ENCODE measurements at places on chromosomes 2 and 18. TPM values are rescaled to one million over a fixed set of nuclear protein-coding genes. Genes with fewer than 3 reads are reported as not detected.

DNA sequence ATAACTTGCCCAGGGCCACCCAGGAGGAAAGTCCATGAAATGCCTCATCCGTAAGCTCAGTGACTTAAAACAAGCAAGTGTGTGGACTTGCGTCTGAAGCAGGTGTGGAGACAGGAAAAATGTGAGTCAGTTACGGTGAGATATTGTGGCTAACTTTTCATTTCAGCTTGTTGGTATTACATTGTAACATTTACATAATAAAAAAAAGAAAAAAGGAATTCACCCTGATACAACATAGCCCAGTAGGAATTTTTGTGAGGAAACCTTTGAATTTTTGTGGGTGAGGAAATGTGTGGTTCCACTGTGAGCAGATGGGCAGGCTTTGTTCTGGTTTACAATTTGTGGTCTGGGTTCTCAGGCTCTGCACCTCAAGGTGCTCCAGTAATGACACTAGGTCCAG lies 33.7 kb upstream of the LYPD6B start:
- no peaks in the 10 kb centered on the region for H3K4me1 ChIP-seq
- no peak overlapping the region for H3K27ac ChIP-seq
- no peak overlapping the region for H3K4me3 ChIP-seq
- H3K36me3 ChIP-seq = no peaks in the 10 kb centered on the region
- no peak for DNase-seq
- H3K27me3 ChIP-seq = no peaks in the 10 kb centered on the region

GRCh38 chr2:70957798-70958197 lies 20.6 kb upstream of the ANKRD53 start:
- no peaks in the 10 kb centered on the region for H3K36me3 ChIP-seq
- DNase-seq = no peak
- H3K27me3 ChIP-seq = peaks cover 51% of the 10 kb centered on the region
- H3K27ac ChIP-seq = no peak overlapping the region
- H3K4me1 ChIP-seq = no peaks in the 10 kb centered on the region

GRCh38 chr2:59538398-59538911 lies 1015.0 kb downstream of the BCL11A start:
- no peaks in the 10 kb centered on the region for H3K36me3 ChIP-seq
- no peak overlapping the region for H3K4me3 ChIP-seq
- no peaks in the 10 kb centered on the region for H3K27me3 ChIP-seq
- H3K27ac ChIP-seq = no peak overlapping the region

- H3K4me1 ChIP-seq = no peaks in the 10 kb centered on the region
- H3K27me3 ChIP-seq = no peaks in the 10 kb centered on the region
- no peak overlapping the region for H3K4me3 ChIP-seq
- no peak for DNase-seq
- H3K36me3 ChIP-seq = no peaks in the 10 kb centered on the region
These were observed 26.9 kb upstream of the ALKAL2 start for GRCh38 chr2:314561-315336.

DNA sequence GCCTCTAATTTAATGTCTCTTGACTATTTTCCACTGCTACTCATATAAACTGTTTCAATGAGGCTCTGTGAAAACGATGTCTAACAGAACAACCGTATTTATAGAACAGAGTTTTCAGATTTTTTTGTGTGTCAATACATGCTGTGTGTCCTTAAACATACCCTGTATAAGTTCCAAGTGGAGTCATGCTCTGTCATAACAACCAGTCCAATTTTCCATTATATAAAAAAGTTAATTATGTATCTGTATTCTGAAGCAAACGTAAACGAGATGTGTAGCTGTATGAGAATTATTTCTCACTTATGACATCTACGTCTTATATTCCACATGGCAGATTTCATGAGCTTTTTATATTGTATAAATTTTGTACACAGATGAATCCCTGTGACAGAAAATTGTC lies 13.9 kb upstream of the GULP1 start:
- no peaks in the 10 kb centered on the region for H3K36me3 ChIP-seq
- H3K4me1 ChIP-seq = no peaks in the 10 kb centered on the region
- H3K27ac ChIP-seq = no peak overlapping the region
- no peak for DNase-seq

GRCh38 chr2:162073888-162074631 lies at the start of gene DPP4:
Gene DPP4, minus strand, starts transcription at chr2:162074215. Its CDS starts 234 bp downstream, at chr2:162073981.
- H3K27me3 ChIP-seq = no peaks in the 10 kb centered on the region
- H3K36me3 ChIP-seq = no peaks in the 10 kb centered on the region
- peak; percentile 72 for DNase-seq
- H3K27ac ChIP-seq = peak within 1 kb of the TSS; percentile 58
- H3K4me3 ChIP-seq = peak within 1 kb of the TSS; percentile 51

DNA sequence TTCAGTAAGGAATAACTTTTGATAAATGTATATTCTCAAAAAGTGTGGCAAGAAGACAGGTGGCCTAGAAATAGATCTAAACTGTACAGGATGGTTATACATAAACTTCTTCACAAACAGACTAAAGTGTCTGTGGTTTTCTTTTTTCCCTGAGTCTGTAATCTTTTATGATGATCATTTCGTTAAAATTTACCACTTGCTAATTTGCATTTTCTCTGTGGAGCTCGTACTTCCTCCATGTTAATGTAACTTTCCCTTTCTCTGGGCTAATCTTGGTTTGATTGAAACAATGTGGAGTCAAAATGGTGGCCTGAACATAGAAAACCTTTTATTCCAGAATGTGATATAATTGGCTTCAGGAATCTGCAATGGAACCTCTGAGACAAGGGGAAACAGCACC lies 166.2 kb downstream of the FTCDNL1 start:
- H3K27ac ChIP-seq = no peak overlapping the region
- H3K4me1 ChIP-seq = no peaks in the 10 kb centered on the region
- no peak for DNase-seq
- H3K27me3 ChIP-seq = no peaks in the 10 kb centered on the region

DNA sequence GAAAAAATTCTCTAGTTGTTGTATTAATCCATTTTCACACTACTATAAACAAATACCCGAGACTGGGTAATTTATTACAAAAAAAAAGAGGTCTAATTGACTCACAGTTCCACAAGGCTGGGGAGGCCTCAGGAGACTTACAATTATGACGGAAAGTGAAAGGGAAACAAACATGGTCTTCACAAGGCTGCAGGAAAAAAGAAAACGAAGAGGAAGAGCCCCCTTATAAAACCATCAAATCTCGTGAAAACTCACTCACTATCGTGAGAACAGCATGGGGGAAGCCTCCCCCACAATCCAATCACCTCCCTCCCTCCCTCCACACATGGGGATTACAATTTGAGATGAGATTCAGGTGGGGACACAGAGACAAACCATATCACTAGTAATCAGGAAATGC lies 61.7 kb upstream of the SPTBN1 start:
- no peaks in the 10 kb centered on the region for H3K27me3 ChIP-seq
- no peak for DNase-seq
- no peaks in the 10 kb centered on the region for H3K4me1 ChIP-seq
- H3K36me3 ChIP-seq = no peaks in the 10 kb centered on the region
- peak overlapping the region; percentile 18 for H3K27ac ChIP-seq

DNA sequence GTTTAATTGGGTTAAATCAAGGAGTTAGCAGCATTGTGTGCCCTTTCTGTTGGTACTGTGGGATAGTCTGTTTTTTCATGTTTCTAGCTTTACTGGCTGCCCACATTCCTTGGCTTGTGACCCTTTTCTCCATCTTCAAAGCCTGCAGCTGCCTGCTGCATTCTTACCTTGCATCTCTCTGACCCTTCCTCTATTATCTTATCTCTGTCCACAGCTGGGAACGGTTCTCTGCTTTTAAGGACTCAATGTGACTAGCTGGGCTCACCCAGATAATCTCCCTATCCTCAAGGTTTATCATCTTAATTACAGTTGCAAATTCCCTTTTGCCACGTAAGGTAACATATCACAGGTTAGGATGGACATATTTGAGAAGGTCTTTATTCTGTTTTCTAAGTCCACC lies 199.7 kb downstream of the KCNS3 start:
- H3K27me3 ChIP-seq = no peaks in the 10 kb centered on the region
- H3K36me3 ChIP-seq = no peaks in the 10 kb centered on the region
- no peak overlapping the region for H3K27ac ChIP-seq
- DNase-seq = no peak
- no peak overlapping the region for H3K4me3 ChIP-seq
- H3K4me1 ChIP-seq = no peaks in the 10 kb centered on the region

DNA sequence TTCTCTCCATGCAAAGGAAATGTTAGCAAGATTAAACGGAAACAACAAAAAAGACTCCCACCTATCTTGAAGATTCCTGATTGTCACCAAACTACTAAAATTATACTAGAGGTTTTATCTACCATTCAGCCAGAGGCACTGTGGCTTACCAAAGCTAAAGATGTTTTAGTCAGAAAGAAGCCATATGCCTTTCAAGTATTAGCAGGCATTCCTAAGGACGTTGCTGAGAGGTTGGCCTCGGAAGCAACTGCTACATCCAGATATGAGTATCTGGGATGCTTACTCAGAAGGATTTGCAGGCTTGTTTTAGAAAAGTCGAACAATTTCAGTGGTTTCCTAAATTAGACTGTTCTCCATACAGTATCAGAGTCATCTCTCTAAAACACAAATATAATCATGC lies 88.3 kb upstream of the UBE2E3 start:
- H3K4me1 ChIP-seq = no peaks in the 10 kb centered on the region
- no peak overlapping the region for H3K4me3 ChIP-seq
- DNase-seq = no peak

GRCh38 chr2:86807468-86808275 lies 17.0 kb upstream of the CD8A start:
- peak overlapping the region; percentile 43 for H3K4me3 ChIP-seq
- H3K36me3 ChIP-seq = no peaks in the 10 kb centered on the region
- no peak for DNase-seq
- H3K4me1 ChIP-seq = no peaks in the 10 kb centered on the region
- peaks cover 11% of the 10 kb centered on the region for H3K27me3 ChIP-seq
- no peak overlapping the region for H3K27ac ChIP-seq

DNA sequence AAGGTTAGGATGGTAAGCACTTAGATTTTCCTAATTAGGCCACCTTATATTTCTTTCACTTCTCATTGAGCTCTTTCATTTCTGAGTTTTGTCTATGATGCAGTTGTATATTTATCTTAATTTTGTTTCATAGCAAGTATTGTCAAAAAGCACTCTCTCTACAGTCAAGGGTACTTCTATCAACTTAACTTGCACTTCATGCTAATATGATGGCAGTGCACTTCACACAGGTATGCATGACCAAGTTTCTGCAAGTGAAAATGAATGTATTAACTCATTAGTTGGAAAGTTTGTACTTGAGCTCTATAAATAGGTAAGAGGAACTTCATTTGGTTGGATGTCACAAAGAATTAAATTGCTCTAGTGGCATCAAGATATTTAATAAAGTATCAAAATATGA lies 51.5 kb upstream of the CDH19 start:
- no peaks in the 10 kb centered on the region for H3K27me3 ChIP-seq
- H3K4me3 ChIP-seq = no peak overlapping the region
- H3K36me3 ChIP-seq = no peaks in the 10 kb centered on the region
- DNase-seq = no peak
- no peak overlapping the region for H3K27ac ChIP-seq
- no peaks in the 10 kb centered on the region for H3K4me1 ChIP-seq

DNA sequence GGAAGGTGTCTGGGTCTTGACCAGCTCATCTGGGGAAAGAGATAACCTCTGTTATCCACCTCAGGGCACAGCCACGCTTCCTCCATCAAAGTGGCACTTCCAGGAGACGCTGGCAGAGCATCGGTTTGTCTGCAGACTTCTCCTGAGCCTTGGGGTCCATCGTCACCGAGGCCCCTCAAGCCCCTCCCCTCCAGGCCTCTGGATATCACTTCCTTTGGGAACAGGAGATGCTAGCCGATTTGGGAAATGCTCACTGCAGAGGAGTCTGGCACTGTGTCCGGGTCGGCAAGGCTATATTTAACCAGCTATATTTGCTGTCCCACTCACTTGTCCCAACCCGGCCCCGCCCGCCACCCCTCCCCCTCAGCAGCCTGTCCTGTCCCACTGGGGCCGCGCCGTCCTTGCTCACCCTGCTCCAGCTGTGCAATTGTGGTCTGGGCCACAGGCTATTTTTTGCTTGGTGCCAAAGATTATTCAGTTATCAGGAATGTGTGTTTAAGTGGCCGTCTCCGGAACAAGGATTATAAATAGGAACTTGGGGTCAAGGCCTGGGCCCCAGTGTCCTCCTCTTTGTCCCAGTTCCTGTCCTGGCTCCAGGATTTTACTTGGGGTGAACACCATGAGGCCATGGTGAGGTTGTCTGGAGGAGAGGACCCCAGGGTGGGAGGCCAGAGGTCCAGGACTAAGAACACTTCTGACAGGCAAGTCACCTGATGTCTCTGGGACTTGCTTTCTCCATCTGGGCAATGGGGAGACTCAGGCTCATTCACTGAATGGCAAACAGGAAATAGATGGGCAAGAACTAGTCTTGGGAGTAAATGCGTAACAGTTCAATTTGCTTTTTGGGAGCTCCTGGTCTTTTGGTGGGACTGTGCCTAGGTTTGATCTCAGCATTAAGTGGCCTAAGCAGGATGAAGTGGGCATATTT lies 263.6 kb downstream of the DYSF start:
- H3K4me3 ChIP-seq = no peak overlapping the region
- peak; percentile 91 for DNase-seq
- no peak overlapping the region for H3K27ac ChIP-seq
- no peaks in the 10 kb centered on the region for H3K27me3 ChIP-seq
- no peaks in the 10 kb centered on the region for H3K36me3 ChIP-seq

- no peak for DNase-seq
- H3K4me3 ChIP-seq = no peak overlapping the region
- peaks cover 6% of the 10 kb centered on the region for H3K27me3 ChIP-seq
- H3K4me1 ChIP-seq = no peaks in the 10 kb centered on the region
- H3K27ac ChIP-seq = no peak overlapping the region
- H3K36me3 ChIP-seq = no peaks in the 10 kb centered on the region
These were observed 174.6 kb upstream of the TPO start for GRCh38 chr2:1238598-1239138.

DNA sequence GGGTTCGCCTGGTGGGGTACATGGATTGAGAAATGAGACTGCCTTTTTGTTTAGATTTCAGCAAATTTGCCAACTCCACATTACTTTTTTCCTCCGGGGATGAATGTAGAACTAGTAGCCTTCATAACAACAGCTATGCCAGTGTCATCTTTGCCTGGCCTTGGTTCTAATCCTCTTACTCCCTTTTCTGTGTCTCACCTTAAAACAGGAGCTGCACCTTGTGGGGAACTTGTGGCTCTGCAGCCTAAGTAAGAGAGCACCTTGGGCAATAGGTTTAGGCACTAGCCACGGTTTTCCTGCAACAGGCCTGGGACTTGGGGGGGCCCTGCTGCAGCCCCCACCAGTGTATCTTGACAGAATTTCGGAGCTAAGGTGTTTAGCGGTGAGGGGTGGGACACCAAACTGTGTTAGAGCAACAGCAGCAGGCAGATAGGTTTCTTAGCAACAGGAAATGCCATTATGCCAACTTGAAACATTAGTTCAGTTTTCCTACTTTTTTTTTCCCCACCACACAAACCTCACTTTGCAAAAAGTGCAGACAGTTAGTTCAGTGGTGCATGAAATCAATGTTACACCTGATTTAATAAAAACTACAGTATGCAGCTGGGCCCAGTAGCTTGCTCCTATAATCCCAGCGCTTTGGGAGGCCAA lies 173.7 kb downstream of the PRKCE start:
- no peak for DNase-seq
- H3K27ac ChIP-seq = peak overlapping the region; percentile 87
- H3K4me3 ChIP-seq = no peak overlapping the region
- peaks cover 70% of the 10 kb centered on the region for H3K4me1 ChIP-seq
- no peaks in the 10 kb centered on the region for H3K36me3 ChIP-seq
- H3K27me3 ChIP-seq = no peaks in the 10 kb centered on the region

Gene MYO1B
- 37.1 TPM for polyA plus RNA-seq

Gene EVX2
- 0.07 TPM for polyA plus RNA-seq

Gene MAT2A
- 93.1 TPM for polyA plus RNA-seq

Gene FAM124B
- polyA plus RNA-seq = 0.23 TPM

Gene FAHD2B
- polyA plus RNA-seq = 7.2 TPM
